ENCODE measurements at places on chromosomes 1 and 21.

DNA sequence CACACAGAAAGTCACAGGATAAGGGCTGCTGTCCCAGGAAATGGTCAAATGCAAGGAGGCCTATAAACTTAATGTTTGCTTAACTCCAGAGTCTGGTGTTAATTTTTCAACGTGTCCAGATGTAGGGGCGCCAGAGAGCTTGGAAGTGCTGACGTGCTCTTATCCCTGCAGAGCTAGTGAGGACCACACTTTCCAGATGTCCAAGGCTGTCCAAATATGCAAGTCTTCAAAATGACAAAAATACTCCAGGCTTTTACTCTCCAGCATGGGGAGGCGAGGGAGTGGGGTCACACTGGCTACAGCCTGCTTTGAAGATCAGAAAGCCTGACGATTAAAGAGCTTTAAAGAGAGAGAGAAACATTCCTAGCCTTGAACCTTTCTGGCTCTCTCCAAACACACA is 57.6 kb downstream of the ABCA4 start:
- ATAC-seq: peak; percentile 53

DNA sequence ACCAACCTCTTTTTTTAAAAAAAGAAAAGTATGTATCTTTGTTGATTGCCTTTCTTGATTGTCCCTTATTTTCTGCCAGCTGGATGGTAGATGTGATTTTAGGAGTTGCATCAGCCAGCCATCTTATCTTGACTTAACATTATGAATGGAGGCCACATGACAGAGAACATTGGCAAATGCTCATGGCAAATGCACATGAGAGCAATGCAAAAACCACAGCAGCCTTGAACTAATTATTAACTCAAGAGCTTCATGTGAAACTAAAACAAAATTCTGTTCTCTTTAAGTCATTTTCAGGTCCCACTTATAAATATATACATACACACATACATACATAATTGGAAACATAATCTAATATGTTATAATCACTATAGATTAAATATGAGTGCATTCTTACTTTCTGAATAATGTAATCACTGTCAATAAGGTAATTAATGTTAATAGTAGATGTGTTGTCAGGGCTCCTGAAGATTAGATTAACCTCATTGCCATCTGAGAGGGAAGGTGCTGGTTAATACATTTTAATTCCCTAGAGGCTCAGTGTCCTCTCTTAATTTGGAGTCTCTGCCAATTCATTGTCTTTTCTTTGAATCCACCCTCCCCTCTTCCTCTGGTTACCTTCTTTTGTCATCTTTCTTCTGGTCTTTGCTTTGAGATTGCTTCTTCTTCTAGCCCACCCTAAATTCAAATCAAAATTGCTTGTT is 962.2 kb downstream of the ADGRL2 start:
- ATAC-seq: no peak

- ATAC-seq: no peak
Observed at GRCh38 chr21:26954662-26955121, 12.2 kb downstream of the ADAMTS5 start.

GRCh38 chr1:197234581-197234980 is 33.5 kb upstream of the CRB1 start:
- ATAC-seq: no peak

DNA sequence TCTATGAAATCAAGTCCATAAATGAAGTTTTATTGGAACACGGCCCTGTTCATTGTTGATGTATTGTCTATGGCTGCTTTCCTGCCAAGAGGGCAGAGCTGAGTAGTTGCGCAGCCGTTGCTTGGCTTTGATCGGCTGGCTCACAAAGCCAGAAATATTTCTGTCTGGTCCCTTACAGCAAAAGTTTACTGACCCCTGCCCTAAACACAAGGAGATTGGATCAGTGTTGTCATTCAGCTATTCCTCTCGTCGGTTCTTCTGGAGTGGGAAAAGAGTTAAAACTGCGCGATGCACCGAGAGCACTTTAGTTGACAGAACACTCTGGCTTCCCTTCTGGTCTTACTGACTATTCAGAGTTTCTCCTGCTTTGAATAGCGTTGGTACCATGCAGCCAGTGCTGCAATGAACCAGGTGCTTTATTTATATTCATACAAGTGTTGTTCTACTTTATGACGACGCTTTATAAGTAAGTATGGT is 868 bp downstream of the ZBTB40 start:
- ATAC-seq: peak; percentile 69

DNA sequence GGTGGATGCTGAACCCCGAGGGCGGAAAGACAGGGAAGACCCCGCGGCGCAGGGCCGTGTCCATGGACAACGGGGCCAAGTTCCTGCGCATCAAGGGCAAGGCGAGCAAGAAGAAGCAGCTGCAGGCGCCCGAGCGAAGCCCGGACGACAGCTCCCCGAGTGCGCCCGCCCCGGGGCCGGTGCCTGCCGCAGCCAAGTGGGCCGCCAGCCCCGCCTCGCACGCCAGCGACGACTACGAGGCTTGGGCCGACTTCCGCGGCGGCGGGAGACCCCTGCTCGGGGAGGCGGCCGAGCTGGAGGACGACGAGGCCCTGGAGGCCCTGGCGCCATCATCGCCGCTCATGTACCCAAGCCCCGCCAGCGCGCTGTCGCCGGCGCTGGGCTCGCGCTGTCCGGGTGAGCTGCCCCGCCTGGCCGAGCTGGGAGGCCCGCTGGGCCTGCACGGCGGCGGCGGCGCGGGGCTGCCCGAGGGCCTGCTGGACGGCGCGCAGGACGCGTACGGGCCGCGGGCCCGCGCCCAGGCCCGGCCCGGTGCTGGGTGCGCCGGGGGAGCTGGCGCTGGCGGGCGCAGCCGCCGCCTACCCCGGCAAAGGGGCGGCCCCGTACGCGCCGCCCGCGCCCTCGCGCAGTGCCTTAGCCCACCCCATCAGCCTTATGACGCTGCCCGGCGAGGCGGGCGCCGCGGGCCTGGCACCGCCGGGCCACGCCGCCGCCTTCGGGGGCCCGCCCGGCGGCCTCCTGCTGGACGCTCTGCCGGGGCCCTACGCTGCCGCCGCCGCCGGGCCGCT is 20.7 kb downstream of the FOXO6 start:
- ATAC-seq: peak; percentile 50

DNA sequence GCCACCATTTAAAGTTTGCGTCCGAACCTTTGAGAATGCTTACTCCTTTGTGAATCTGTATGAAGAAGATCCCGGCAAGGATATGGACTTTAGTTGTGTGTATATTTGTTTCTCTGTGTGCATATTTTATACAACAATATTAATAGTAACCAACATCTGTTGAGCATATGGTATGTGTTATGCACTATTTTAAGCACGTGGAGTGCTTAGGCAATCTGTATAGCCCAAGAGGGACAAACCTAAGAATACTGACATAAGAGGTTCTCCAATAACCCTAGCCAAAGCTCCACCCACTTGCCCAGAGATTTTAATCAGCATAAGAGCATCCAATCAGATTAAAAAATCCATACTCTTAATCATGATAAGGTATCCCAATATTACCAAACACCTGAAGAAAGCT is 92.7 kb downstream of the MAB21L3 start:
- no peak for ATAC-seq

Measured in SK-N-SH treated with all-trans-retinoic acid at 6 μM for 48 hours (cell line).